CD8-positive, alpha-beta memory T cell (primary cell): ENCODE measurements at places on chromosomes 5 and 9.

- no peak for DNase-seq
- H3K36me3 ChIP-seq: no peaks in the 10 kb centered on the region
- H3K4me1 ChIP-seq: no peaks in the 10 kb centered on the region
- no peaks in the 10 kb centered on the region for H3K27me3 ChIP-seq
Measured at GRCh38 chr9:91379426-91379825, 17.7 kb upstream of the AUH start.

- no peaks in the 10 kb centered on the region for H3K36me3 ChIP-seq
- DNase-seq: no peak
- H3K27me3 ChIP-seq: peaks cover 4% of the 10 kb centered on the region
Measured at GRCh38 chr9:3775968-3776367, 250.2 kb upstream of the RFX3 start.

DNA sequence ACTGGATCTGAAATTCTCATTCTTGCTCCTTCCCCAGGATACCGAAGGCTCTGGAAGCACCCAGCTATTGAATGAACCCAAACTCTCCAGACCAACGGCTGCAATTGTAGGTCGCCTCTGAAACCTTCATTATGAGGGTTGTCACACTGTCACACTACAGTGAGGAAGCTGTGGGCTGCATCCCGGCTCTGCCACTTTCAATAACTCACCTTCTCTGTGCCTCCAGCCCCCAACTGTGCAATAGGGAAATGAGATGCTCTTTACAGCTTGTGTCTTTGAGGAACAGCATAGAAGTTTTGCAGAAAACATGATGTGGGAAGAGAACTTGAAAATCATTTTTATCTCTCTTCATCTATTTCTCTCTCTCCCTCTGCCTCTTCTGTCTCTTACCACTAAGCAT lies 69.6 kb upstream of the TGFBR1 start:
- H3K27me3 ChIP-seq: no peaks in the 10 kb centered on the region
- no peak overlapping the region for H3K27ac ChIP-seq
- H3K36me3 ChIP-seq: no peaks in the 10 kb centered on the region
- no peak for DNase-seq
- H3K4me3 ChIP-seq: no peak overlapping the region
- peaks cover 9% of the 10 kb centered on the region for H3K4me1 ChIP-seq

DNA sequence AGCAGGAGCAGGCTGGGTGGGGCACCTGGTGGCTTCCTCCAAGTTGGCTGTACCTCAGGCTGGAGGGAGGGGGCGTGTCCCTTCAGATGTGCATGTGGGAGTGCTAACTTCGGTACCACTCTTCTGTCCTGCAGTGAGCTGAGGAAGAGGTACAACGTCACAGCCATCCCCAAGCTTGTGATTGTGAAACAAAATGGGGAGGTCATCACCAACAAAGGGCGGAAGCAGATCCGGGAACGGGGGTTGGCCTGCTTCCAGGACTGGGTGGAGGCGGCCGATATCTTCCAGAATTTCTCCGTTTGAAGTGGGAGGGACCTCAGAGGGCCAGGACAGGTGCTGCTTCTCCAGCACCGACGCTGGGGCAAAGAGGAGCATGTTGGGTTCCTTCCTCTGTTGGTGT lies 9.3 kb downstream of the NXNL2 start:
- no peaks in the 10 kb centered on the region for H3K27me3 ChIP-seq
- H3K4me1 ChIP-seq: no peaks in the 10 kb centered on the region
- DNase-seq: no peak
- H3K4me3 ChIP-seq: no peak overlapping the region
- H3K36me3 ChIP-seq: no peaks in the 10 kb centered on the region

GRCh38 chr5:169307646-169308045 lies 6.7 kb upstream of the SLIT3 start:
- H3K36me3 ChIP-seq: no peaks in the 10 kb centered on the region
- H3K27ac ChIP-seq: no peak overlapping the region
- H3K4me1 ChIP-seq: no peaks in the 10 kb centered on the region
- H3K27me3 ChIP-seq: peaks cover 7% of the 10 kb centered on the region
